ENCODE measurements at places on chromosomes 7 and 10.

GRCh38 chr10:123729523-123729922 lies 63.4 kb downstream of the GPR26 start:
- no peak for DNase-seq

- DNase-seq = no peak
These were observed 52.3 kb downstream of the CDCA7L start for GRCh38 chr7:21893401-21893800.

- DNase-seq = no peak
These were observed 83.9 kb downstream of the HIP1 start for GRCh38 chr7:75654855-75655254.

- no peak for DNase-seq
These were observed 83.4 kb downstream of the CHST15 start for GRCh38 chr10:124010024-124010423.

- DNase-seq = no peak
These were observed 59.9 kb downstream of the COL26A1 start for GRCh38 chr7:101422356-101423195.

- no peak for DNase-seq
These were observed 166.0 kb upstream of the EEPD1 start for GRCh38 chr7:35987016-35987415.

GRCh38 chr7:83366629-83367028 lies 203.9 kb upstream of the PCLO start:
- no peak for DNase-seq

- no peak for DNase-seq
These were observed 76.3 kb downstream of the FOXI2 start for GRCh38 chr10:127813290-127813689.

GRCh38 chr10:22451346-22451745 lies 106.0 kb downstream of the SPAG6 start:
- no peak for DNase-seq

- DNase-seq = no peak
These were observed 48.4 kb downstream of the PRR15 start for GRCh38 chr7:29611941-29612544.

DNA sequence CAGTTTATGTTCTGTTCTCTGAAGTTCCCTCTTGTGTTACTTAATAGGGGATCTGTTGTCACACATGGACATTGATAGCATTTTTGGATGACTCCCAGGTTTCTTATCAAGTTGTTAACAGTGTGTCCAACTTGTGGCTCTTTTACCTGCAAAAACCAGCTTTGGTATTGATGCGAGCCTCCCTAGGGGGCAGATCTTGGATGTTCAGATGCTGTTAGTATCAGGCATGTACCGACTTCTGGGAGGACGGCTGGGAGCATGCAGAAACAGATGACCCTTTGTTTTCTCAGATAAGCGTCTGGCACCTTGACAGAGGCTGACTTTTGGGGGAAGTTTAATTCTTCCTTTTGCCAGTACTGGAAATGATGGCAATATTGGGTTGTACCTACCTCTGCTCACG lies 2.2 kb downstream of the PLPP4 start:
- DNase-seq = no peak

- DNase-seq = no peak
These were observed 336.0 kb upstream of the GALNT17 start for GRCh38 chr7:70795948-70796347.

DNA sequence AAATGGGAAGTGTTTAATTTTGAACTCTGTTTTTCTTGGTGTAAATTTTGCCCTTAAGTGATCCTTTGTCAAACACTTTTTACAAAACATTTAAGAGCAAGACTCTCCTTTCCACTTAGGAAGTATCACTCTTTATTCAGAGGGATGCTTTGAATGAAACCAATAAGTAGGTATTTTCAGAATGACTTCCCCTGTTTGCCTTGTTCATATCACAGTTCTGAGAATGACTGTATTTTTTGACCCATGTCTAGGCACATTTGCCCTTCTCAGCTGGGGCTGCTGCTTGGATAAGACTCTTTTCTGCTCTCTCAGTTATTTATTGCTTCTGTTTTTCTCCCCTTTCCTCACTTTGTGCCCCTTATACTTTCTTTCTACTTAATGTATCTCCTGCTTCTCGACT lies 98.2 kb downstream of the CCNY start:
- no peak for DNase-seq

- DNase-seq = peak; percentile 10
These were observed 1.7 kb upstream of the CXCL12 start for GRCh38 chr10:44386546-44387052.

DNA sequence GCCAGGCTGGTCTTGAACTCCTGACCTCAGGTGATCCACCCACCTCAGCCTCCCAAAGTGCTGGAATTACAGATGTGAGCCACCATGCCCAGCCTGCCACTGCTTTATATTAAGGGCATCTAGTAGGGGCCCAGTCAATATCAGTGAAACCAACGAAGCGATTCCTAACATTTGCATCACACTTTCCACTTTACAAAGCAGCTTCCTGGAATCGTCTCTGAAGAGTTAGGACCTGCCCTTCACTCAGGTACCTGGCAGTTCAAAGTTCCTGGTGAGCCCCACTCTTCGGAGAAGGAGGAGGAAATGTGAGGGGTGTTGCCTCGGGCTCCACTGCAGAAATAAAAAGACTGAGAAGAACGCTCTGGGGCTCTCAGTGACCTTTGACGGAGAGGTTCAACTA lies 31.1 kb upstream of the EZH2 start:
- no peak for DNase-seq

GRCh38 chr7:157224627-157225026 lies 85.9 kb downstream of the UBE3C start:
- no peak for DNase-seq

DNA sequence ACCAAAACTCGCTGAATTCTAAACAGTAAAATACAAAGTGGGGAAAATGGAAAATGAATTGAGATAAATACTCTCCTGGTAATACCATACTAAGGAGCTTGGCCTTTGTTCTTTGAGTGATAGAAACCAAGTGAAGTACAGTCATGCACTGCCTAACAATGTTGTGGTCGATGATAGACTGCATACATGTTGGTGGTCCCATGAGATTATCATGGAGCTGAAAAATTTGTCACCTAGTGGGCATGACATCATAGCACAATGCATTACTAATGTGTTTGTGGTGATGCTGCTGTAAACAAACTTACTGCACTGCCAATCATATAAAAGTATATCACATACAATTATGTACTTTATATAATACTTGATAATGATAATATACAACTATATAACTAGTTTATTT lies 419.1 kb downstream of the ARL4A start:
- no peak for DNase-seq

DNA sequence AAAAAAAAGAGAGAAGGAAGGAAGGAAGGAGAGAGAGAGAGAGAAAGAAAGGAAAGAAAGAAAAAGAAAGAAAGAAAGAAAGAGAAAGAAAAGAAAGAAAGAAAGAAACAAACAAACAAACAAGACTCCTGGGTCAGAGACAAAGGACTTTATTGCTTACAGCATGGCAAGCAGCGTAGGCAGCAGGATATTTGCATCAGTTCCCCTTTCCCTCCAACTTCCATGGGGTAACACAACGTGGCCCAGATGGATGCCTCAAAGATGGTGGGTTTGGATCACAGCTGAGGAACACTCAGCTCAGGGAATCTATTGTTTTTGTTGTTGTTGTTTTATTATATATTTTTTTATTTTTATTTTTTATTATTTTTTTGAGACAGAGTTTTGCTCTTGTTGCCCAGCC lies 128.5 kb upstream of the VKORC1L1 start:
- no peak for DNase-seq

DNA sequence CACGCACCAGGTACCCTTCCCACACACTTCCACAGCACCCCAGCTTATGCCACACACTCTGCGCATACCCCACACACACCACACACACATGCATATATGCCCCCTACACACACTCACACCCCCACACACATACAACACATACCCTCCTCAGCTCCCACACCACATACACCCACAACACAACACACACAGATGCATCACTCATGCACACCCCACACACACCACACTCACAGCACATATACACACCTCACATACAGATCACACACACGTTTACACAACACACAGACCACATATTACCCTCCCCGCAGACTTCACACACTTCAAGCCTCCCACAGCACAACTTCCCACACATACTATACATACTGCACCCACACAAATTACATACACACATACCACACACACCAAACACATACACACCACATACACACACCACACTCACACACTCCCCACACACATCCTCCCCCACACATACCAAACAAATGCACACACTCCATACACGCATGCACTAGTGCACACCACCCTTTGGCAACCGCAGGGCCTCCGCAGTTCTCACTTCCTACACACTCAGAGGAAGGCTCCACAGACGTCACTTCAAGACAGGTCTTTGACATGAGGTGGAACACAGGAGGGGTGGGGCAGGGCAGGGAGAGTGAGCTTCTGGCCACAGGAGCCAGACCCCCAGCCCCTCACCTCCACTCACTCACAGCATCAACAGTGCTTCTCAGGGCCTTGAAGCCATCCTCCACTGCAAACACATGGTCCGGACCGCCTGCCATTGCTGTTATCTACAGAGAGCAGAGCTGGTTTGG lies 18.5 kb upstream of the ANTXRL start:
- no peak for DNase-seq

- DNase-seq = no peak
These were observed 735.5 kb upstream of the AUTS2 start for GRCh38 chr7:68862736-68863135.

GRCh38 chr10:43698156-43698555 lies 49.5 kb upstream of the ZNF32 start:
- DNase-seq = no peak

GRCh38 chr7:87128861-87129267 lies 23.4 kb upstream of the DMTF1 start:
- no peak for DNase-seq
